ENCODE measurements at places on chromosomes 13 and 19. TPM values are rescaled to one million over a fixed set of nuclear protein-coding genes. Genes with fewer than 3 reads are reported as not detected.
A peak's percentile ranks its signal among the peaks of the same experiment; 100 is the strongest.

The POSTN gene
- polyA plus RNA-seq = 0.21 TPM

- DNase-seq = no peak
Measured at GRCh38 chr13:27309401-27309958, 38.9 kb downstream of the RASL11A start.

DNA sequence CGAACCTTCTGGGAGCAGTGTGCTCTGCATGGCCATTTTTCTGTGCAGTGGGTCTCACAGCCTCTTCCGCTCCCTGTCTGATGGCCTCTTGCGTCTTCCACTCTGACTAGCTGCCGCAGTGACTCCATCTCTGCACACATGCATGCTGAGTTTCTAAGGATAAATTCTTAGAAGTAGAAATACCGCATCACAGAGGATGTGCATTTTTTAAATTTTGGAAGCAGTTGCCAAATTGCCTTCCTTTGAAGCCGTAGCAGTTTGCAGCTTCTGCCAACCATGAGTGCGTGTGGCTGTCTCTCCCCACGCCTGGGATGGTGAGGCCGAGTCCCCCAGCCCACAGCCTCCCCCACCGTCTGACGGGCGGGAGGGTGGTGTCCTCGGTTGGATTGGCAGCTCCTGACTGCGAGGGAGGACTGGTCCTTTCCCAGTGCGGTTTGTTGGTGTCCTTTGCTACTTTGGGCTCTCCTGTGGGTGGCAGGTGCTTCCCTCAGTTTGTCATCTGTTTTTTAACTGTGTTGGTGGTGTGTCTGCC lies 9.8 kb downstream of the FZR1 start:
- DNase-seq = no peak

DNA sequence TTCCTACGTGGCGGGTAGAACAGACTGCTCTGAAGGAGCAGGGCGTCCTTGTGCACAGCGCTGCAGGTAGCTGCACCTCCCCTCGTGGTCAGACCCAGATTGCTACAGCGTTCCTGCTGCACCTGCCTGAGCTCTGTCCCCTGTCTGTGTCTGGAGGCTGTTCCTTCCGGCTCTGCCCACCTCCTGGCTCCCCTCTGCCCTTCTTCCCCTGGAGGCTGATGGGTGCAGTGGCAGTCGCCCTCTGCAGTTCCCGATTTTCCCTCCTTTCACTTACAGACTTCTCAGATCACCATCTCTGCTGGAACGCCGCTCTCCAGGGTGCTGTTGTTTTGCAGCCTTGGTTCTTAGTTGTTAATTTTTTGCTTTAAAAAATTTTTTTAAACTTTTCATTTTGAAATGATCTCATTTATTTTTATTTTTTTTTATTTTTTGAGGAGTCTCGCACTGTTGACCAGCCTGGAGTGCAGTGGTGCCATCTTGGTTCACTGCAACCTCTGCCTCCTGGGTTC lies 53.6 kb downstream of the SMARCA4 start:
- DNase-seq = peak; percentile 45

The ZNF417 gene
- 6.0 TPM for polyA plus RNA-seq

DNA sequence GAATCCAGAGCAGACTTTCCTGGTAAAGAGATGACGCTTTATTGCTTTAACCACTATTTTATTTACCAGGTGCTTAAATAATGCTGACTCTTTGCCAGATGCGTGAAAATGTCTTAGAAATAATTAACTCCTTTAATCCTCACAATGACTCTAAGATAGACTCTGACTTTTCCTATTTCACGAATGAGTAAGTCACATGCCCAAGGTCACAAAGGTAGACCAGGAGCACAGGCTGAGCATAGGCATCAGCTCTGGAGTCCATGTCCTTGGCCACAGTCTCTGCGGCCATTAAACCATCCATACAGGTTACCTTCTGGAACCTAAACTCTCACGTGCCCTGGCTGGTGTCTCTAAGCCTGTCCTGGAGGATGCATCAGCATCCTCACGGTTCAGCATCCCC lies 87.3 kb downstream of the ERCC5 start:
- no peak for DNase-seq

DNA sequence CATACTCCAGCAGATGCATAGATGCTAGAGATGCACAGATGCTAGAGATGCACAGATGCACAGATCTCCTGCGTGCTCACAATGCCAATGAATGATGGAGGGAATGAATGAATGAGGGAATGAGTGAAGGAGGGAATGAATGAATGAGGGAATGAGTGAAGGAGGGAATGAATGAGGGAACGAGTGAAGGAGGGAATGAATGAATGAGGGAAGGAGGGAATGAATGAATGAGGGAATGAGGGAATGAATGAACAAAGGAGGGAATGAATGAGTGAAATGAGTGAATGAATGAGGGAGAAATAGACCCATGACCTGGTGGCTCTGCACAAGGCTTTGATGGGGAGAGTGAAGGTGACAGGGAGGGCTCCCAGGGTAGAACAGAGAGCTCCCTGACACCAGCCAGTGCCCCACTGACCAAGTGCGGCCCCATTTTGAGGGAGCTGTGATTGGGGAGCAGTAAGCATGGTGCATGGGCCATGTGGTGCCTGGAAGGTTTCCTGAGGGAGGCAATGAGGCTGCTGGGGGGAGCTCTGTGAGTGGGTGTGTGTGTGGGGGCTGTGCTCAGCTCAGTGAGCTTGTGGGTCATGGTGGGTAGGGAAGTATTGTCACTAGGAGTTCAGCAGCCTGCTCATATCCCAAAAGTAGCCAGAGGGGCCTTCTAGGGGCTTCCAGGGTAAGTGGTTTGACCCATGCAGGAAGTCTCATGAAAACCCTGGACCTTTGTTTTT lies 12.7 kb downstream of the SLC27A1 start:
- DNase-seq = no peak

DNA sequence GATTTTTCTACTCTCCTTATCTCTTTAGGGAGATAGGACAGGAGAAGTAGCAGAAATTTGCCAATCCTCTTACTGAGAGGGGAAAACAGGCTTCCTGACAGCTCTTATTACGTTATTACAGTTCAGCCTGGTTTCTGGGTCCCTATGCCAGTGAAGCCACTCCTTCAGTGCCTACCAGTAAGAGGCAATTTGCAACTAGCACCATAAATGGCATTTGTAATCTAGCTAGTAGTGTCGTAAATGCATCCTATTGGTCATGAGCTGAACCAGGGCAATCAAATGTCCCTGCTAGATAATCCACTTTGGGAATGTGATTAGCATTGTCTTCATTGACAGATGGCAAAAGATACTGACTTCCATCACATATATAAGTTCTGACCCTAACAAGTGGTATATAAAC lies 428.8 kb downstream of the DCT start:
- DNase-seq = no peak

GRCh38 chr13:31029102-31029501 lies 96.6 kb downstream of the TEX26 start:
- DNase-seq = no peak

GRCh38 chr13:29428310-29429181 lies 166.9 kb downstream of the SLC7A1 start:
- DNase-seq = peak; percentile 87

DNA sequence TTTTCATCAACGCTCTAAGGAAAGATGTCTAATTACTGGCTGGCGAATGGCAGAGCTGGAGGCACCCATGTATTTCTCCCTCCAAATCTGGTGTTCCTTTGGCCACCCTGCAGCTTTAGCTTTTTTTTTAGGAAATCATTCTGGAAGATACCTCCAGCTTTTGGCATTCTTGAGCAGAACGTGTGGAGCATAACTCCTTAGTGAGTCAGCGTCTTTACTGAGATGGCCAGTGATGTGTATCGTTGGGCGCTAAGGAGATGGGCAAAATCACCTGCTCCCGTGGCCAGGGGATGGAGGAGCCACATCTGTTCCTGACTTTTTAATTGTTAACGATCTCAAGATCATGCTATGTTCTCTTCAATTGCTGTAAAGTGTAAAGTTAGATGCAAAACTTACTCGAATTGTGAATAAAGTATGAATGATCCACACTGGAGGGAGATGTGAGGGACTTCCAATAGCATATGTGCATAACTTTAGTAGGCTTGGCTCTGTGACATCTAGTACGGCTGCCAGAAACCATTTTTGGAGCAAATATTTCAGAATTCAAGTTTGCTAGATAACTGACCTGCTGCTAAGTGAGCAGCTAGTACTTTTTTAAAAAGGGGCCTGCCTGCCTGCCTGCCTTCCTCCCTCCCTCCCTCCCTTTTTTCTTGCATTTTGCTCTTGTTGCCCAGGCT lies 24.4 kb upstream of the C1QTNF9 start:
- DNase-seq = no peak

The PCDH8 gene
- 0.36 TPM for polyA plus RNA-seq

The OR10H3 gene
- polyA plus RNA-seq = not detected

DNA sequence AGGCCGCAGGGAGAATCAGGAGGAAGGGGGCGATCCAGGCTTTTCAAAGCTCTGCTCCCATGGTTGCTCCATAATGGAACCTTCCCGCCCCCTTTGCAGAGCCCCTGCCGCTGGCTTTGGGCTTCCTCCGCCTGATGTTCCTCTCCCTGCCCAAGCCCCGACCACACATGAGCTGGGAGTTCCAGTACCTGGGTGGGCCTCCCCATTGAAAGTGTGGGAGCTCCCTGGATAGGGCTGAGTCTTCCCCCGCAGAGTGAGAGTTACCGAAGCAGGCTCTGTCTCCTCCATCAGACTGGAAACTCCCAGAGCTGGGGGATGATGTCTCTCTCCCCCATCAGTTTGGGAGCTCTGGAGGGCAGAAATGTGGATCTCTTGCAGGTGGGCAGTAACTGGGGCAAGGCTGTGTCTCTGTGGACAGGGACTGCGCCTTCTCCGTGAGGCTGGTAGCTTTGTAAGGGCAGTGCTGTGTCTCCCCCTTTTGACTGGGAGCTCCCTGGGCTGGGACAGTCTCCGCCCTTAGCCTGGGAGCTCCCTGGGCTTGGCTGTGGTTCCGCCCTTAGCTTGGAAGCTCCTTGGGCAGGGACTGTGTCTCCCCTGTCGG lies 722 bp downstream of the DCAF15 start:
- DNase-seq = peak; percentile 46

DNA sequence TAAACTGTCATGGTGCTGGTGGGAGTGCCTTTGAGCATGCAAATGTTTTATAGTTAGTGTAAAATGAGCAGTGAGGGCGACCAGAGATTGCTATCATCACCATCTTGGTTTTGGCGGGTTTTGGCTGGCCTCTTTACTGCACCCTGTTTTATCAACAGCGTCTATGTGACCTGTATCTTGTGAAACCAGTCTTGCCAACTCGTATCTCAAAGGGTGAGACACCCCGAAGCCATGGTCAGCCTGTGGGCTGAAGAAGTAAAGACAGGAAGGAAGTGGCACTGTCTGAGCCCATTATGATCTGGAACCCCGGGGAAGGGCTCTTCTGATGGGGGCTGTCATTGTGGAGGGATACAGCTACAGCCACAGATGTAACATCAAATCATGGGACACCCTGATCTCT lies 81.5 kb upstream of the FAM216B start:
- DNase-seq = no peak

The CILP2 gene
- 4.0 TPM for polyA plus RNA-seq

The ZNF45 gene
- 4.1 TPM for polyA plus RNA-seq

The RAB3A gene
- 20.3 TPM for polyA plus RNA-seq
